Ovary (tissue), 10 donors: ENCODE measurements at places on chromosomes 11 and 22. TPM values are rescaled to one million over a fixed set of nuclear protein-coding genes. Genes with fewer than 3 reads are reported as not detected.
A peak's percentile ranks its signal among the peaks of the same experiment; 100 is the strongest.

- DNase-seq = no peak
Observed at GRCh38 chr22:50657925-50658324, 14.7 kb upstream of the SHANK3 start.

DNA sequence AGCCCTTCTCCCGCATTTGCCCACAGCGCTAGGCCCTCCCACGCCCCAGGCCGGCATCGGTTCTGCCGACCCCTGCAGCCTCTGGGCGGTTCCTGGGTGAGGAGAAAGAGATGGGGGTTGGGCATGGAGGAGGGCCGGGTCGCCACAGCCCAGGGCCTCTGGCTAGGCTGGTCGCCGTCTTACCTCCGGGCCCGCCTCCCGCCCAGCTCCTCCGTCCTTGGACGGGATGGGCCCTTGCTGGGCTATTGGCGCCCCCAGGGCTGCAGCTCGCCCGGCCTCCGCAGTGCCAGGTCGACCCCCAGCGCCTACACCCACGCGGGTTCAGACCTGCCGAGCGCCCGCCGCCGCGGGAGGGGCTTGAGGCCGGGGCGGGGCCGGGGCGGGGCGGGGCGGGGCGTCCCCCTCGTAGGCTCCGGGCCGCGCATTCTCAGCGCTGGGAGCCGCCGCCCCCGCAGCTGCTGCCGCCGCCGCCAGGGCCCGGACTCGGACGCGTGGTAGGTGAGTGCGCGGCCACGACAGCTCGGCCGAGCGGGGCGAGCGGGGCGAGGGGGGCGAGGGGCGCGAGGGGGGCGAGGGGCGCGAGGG, at the start of gene CD151:
Gene CD151, plus strand, starts transcription at position 424 of the 585 bp plus-strand sequence. CDS start 3,118 bp downstream, outside the sequence.
- peak; percentile 74 for DNase-seq

DNA sequence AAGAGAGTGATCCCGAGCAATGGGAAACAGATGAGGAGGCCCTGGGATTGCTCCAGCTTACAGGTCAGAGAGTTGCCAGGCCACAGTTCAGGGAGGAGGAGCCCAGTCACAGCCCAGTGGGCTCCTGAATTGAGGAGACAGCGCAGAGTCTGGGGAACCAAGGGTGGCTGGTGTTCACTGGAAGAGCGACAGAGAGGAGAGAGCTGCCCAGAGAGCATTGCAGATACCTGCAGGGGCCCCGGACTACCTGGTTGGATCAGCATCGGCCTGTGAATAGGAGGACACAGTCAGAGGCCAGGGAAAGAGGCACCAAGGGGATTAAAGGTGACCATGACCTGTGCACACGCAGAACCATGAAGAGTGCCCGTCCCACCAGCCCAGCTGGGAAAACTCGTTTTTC, 648.6 kb downstream of the TBC1D22A start:
- DNase-seq = no peak

Gene PANX2
- 0.27 TPM for polyA plus RNA-seq

- DNase-seq = no peak
Observed at GRCh38 chr22:20026204-20026908, 5.4 kb downstream of the TANGO2 start.

- DNase-seq = no peak
Observed at GRCh38 chr11:21948876-21949275, 244.0 kb upstream of the ANO5 start.

Gene CFAP300
- 3.9 TPM for polyA plus RNA-seq

GRCh38 chr11:103055221-103055890, 36.6 kb downstream of the DCUN1D5 start:
- no peak for DNase-seq

GRCh38 chr11:11446967-11447366, 93.9 kb upstream of the CSNK2A3 start:
- no peak for DNase-seq

DNA sequence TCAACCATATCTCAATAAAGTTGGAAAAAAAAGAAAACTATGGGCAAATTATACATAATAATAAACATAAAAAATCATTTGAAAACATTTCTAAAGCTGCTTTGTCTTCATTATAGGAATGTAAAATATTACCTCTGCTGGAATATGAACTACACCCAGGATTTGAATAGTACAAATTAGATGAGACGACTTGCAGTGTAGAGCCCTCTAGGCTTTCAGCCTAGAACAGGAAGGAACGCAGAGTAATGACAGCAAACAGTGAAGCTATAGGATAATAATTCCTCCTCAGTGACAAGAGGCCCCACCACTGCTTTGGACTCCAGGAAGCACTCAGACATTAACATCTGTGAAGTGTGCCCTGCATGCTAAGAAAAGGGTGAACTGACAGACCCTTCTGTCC, 7.7 kb downstream of the OR2AG1 start:
- DNase-seq = no peak

DNA sequence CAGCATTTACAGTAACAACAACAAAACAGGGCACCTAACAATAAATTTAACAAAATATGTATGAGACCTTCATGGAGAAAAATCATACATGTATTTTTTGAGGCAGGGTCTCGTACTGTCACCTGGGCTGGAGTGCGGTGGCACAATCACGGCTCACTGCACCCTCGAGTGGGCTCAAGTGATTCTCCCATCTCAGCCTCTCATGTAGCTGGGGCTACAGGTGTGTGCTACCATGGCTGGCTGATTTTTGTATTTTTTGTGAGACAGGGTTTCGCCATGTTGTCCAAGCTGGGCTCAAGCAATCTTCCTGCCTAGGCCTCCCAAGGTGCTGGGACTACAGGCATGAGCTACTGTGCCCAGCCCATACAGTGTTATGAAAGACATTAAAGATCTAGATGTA, 278.1 kb downstream of the SWAP70 start:
- DNase-seq = no peak

DNA sequence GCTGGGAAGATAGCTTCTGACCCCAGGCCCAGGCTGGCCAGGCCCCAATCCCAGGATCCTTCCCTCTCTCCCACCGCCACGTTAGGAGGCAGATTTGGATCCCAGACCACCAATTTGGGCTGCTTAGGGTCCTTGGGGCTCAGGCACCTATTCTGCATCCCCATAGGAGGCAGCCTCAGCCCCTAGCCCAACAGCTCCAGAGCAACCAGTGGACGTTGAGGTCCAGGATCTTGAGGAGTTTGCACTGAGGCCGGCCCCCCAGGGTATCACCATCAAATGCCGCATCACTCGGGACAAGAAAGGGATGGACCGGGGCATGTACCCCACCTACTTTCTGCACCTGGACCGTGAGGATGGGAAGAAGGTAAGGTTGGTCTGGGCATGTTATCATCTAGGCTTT, 16.1 kb downstream of the TUB start:
- DNase-seq = no peak

Gene FAM111B
- polyA plus RNA-seq = 0.25 TPM

- no peak for DNase-seq
Observed at GRCh38 chr11:129503646-129504045, 128.0 kb downstream of the BARX2 start.

- no peak for DNase-seq
Observed at GRCh38 chr11:2385156-2386151, 8.3 kb downstream of the CD81 start.

GRCh38 chr11:42777776-42778175, 534.0 kb upstream of the API5 start:
- no peak for DNase-seq

Gene SMDT1
- 211 TPM for polyA plus RNA-seq

DNA sequence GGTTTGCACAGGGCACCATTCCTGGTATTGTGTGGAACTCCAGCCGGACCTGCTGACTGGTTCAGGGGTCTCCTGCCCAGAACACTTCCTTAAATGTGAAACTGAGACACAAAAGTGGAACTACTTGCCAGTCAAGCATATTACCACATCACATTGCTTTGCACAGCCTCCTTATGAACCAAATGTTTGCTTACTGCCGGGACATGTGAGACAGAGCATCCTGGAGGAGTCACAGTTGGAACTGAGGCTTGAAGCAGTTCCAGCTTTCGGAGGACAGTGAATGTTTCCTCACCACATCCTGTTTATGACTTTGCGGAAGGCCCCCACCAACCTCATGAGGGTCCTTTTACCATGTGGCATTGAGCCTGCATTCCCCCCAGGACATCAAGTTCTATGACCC, 105.8 kb upstream of the ARHGAP42 start:
- no peak for DNase-seq

Gene LARGE1
- 34.4 TPM for polyA plus RNA-seq

Gene BET1L
- 38.9 TPM for polyA plus RNA-seq

Gene ALDH3B2
- not detected for polyA plus RNA-seq

DNA sequence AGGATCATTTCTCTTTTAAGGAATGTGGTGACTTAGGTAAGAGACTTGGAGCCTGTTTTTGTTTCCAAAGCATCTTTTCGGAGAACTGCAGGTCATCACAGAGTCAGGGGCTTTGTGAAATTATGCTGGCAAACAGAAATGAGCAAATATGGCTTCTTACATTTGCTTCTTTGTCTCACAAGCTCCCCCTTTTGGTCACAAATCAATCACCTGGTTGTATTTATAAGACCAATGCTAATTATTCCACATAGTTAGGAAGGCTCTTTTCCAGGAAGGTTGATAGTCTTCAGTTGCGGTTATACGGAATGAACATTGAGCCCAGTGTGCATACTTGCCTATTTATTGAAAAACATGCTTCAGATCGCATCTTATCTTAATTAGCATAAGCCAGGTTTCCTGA, 34.6 kb upstream of the CEP126 start:
- DNase-seq = no peak

GRCh38 chr22:22048981-22049531, 66.5 kb upstream of the TOP3B start:
- no peak for DNase-seq

- DNase-seq = no peak
Observed at GRCh38 chr22:36461665-36462649, 19.5 kb downstream of the TXN2 start.

GRCh38 chr11:93131709-93132108, 66.1 kb downstream of the SLC36A4 start:
- no peak for DNase-seq

Gene LRRC10B
- 1.7 TPM for polyA plus RNA-seq

DNA sequence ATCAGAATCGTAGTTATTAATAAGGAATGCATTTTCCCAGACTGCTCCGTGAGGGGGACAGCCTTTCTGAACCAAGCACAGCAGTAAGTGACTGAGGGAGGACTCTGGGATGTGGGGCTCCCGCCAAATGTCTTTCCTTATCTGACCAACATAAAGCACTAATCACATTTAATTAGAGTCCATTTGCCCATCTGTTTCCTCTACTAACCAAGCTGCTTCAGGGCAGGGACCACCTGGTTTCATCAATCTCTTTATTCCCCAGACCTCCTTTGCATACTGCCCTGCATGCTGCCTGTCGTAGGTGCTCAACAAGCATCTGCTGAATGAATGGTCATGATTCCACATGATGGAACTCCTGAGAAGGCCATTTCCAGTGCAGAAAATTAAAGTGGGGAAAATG, 29.4 kb downstream of the SMCO4 start:
- DNase-seq = no peak

- no peak for DNase-seq
Observed at GRCh38 chr11:73452726-73453125, 76.5 kb downstream of the RELT start.

DNA sequence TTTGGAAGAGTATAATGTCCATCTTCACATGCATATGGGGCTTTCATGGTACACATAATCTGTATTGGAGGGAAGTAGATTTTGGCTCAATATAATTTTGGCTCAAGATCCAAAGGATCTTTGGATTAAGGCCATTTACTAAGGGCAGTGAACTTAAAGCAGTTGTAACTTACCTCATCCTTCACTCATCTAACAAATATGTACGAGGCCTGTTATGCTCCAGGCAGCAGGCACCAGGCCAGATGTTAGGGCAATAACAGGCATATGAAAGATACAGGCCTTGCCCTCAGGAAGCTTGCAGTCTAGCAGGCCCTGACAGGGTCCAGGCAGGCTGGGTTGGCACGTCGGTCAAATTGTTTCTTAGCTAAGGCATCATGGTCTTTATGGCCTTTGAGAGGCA, 44.6 kb downstream of the LIF start:
- DNase-seq = no peak

DNA sequence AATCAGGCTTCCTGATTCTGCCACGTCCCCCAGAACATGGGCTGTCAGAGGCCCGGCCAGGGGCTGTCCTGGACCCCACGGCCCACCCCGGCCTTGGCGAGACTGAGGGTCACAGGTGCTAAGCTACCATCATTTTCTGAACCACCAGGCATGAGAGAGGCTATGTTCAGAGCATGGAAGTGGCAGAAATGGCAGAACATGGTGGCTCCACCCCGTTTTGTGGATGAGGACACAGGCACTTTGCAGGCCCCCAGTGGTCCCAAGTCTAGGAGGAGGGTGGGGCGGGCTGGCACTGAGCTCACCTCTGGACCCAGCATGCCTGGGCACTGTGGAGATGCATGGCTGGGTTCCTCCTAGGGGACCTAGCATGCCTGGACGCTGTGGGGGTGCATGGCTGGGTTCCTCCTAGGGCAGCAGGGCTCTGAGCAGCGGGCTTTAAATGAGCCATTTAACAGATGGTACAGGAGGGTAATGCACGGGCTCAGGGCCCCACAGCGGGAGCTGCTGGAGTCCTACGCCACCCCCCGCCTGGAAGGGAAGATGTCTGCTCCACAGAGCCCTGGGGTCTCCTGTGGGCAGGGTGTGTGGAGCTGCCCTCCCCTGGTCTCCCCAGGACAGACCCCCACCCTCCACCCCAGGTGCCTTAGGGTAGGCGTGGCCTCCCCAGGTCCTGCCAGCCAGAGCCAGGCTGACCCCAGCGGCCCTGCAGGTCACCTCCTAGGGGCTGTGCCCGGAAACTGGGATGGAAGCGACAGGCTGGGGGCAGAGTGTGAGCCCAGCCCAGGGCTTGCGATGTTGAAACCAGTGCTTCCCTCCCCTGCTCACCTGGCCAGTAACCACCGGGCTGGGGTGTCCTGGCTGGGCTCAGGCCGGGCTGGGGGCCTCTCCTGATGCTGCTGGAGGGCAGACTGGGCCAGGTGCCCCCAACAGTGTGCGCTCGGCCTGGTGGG, 6.1 kb upstream of the MUC5AC start:
- DNase-seq = no peak

Gene SCGB1C1
- polyA plus RNA-seq = not detected

Gene SLC35F2
- polyA plus RNA-seq = 7.5 TPM

- DNase-seq = no peak
Observed at GRCh38 chr11:60981515-60981914, 10.0 kb downstream of the CD6 start.

GRCh38 chr11:128707681-128708080, 13.8 kb downstream of the FLI1 start:
- DNase-seq = no peak

Gene CBLIF
- polyA plus RNA-seq = not detected

- DNase-seq = peak; percentile 82
Observed at GRCh38 chr22:23750714-23751440, at the start of gene ZNF70. Gene ZNF70 (minus strand): TSS chr22:23751112. CDS start chr22:23745140, 5,972 bp downstream.
